ENCODE measurements at places on chromosomes 4 and X. TPM values are rescaled to one million over a fixed set of nuclear protein-coding genes. Genes with fewer than 3 reads are reported as not detected.

DNA sequence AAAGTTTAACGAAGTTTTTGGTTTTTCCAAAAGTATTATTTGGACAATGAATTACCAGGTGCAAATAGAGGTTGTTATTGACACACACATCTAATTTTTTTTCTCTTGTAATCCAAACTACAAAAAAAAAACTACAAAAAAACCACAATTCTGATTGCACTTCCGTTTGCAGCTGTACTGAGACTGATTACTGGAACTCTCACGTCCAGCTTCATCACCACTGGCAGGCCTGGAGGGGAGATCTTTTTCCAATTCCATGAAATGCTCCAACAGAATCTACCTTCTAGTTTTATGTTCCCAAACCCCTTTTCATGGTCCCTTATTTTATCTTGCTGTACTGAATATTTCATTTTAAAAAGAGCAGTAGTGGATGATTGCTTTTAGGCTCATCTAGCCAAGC lies 1118.3 kb downstream of the C4orf33 start:
- no peaks in the 10 kb centered on the region for H3K36me3 ChIP-seq
- no peaks in the 10 kb centered on the region for H3K27me3 ChIP-seq
- DNase-seq, result no peak
- no peak overlapping the region for H3K27ac ChIP-seq

DNA sequence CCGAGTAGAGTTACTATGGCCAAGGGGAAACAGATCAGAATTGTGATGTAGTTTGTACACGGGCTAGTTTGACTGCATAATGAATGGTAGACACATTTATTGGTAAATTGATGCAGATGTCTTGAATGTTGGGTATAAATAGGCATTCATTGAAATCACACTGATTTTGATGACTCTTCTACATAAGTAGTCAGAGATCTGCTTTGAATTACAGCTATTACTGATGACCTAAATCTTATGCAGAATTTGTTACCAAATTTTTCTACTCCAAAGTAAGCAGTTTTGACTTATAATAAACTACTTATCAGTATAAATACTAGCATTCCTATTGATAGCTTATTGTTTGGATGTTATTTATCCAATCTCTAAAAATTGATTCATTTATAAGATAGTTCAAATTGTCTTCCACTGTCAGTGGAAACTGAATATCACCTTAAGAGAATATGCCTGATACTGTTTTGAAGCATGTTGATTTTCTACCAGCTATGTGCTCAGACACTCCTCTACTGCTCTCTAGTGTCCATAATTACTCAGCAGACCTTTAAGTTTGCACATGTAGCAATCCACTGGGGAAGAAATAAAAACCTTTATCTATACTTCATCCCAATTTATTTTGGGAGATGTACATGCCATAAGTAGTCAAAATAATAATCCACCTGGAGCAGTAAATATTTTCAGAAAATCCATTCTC lies 120.3 kb downstream of the RASL11B start:
- no peaks in the 10 kb centered on the region for H3K4me1 ChIP-seq
- no peak overlapping the region for H3K4me3 ChIP-seq
- H3K27ac ChIP-seq, result no peak overlapping the region
- no peak for DNase-seq
- no peaks in the 10 kb centered on the region for H3K27me3 ChIP-seq

TRIML2 gene
- not detected for total RNA-seq

DNA sequence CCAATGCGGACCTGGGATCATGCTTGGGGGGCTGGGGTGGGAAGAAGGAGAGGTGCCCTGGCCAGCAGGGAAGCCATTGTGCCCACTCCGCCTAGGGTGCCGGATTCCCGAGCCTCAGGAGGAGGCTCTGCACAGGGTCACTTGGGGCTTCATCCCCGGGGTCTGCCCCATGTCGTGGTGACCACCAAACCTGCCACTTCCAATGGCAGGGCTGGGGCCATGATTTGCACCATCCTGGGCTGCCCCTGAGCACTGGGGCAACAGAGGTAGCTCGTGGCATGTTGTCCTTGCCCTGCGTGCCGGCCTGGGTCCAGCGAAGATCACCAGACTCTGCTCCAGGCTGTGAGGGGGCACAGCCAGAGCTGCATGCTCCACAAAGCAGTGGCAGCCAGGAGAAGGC lies 71.4 kb upstream of the DCAF12L2 start:
- H3K4me1 ChIP-seq, result no peaks in the 10 kb centered on the region
- no peak overlapping the region for H3K27ac ChIP-seq
- no peaks in the 10 kb centered on the region for H3K36me3 ChIP-seq
- no peak overlapping the region for H3K4me3 ChIP-seq

DNA sequence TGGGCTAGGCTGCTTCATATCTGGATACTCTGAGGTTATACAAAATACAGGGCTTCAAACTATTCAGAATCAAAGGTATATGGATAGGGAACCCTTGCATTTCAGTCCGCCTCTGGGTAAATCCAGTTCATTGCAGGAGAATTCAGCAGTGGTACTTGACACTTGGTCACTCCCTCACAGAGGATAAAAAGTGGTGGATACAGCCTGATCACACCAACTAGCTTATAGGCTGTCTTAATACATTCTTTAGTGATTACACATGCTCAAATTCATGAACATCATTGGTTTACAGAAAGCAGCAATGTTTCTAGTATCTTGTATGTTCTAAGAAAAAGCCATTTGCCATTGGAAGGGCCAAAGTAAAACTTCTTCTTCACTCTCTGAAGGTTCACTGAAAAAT lies 104.8 kb upstream of the PDE5A start:
- H3K4me1 ChIP-seq, result no peaks in the 10 kb centered on the region
- no peaks in the 10 kb centered on the region for H3K27me3 ChIP-seq
- no peak for DNase-seq
- no peak overlapping the region for H3K27ac ChIP-seq
- H3K36me3 ChIP-seq, result no peaks in the 10 kb centered on the region

DNA sequence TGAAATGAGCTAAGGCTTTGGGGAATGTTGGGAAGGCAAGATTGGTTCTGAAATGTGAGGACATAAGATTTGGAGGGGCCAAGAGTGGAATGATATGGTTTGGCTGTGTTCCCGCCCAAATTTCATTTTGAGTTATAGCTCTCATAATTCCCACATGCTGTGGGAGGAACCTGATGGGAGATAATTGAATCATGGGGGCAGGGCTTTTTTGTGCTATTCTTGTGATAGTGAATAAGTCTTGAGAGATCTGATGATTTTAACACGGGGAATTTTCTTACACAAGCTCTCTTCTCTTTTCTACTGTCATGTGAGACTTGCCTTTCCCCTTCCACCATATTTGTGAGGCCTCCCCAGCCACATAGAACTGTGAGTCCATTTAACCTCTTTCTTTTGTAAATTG lies 157.6 kb upstream of the C1QTNF7 start:
- no peak overlapping the region for H3K4me3 ChIP-seq
- H3K27me3 ChIP-seq, result no peaks in the 10 kb centered on the region
- H3K27ac ChIP-seq, result no peak overlapping the region
- no peaks in the 10 kb centered on the region for H3K36me3 ChIP-seq

GUCY1B1 gene
- total RNA-seq, result 11.3 TPM

GRCh38 chr4:175339100-175339707 lies 421.0 kb downstream of the ADAM29 start:
- H3K4me1 ChIP-seq, result no peaks in the 10 kb centered on the region
- no peak overlapping the region for H3K4me3 ChIP-seq
- H3K27ac ChIP-seq, result no peak overlapping the region
- no peak for DNase-seq

GRCh38 chrX:123188081-123188480 lies 4.0 kb downstream of the GRIA3 start:
- no peaks in the 10 kb centered on the region for H3K27me3 ChIP-seq
- no peaks in the 10 kb centered on the region for H3K36me3 ChIP-seq
- H3K4me3 ChIP-seq, result no peak overlapping the region
- no peak for DNase-seq
- no peak overlapping the region for H3K27ac ChIP-seq

DNA sequence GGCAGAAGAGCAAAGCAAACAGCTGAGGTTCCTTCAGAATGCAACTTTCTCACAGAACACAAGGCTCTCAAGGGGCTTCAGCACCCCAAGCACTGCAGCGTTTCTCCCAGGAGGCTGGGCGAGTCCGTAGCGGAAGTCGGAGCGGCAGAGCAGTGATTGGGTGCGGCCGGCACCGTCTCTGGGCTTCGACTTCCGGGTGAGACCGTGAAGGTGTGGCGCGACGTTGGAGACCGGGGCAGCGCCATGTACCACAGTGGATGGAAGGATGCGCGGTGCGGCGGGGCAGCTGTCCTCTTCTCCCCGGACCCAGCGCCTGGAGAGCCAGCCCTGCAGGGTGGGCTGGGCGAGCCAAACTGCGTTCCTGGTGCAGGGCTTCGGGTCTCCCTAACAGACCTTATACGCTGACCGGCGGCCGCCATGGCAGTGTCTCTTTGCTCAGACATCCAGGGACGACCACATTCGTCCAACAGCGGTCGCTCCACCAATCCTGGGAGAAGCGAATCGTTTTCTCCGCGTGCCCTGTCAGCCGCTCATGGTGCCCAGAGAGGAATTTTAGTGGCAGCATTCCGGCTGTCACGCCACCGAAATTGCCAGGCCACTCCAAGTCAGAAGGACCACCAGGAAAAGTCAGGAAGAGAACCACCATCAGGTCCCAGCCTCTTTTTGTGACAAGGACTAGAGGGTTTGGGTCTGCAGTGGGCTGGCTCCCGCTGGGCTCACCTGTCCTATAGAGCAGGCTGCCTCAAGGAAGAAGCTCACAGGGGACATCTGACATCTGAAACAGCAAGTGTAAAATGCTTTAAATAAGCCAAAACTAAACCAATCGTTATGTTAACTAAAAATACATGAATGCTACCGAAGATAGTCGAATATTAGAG lies 20.5 kb downstream of the TRIM61 start:
- peak overlapping the region; percentile 25 for H3K4me3 ChIP-seq
- peaks cover 4% of the 10 kb centered on the region for H3K4me1 ChIP-seq
- H3K27me3 ChIP-seq, result no peaks in the 10 kb centered on the region
- H3K36me3 ChIP-seq, result no peaks in the 10 kb centered on the region
- no peak overlapping the region for H3K27ac ChIP-seq

DNA sequence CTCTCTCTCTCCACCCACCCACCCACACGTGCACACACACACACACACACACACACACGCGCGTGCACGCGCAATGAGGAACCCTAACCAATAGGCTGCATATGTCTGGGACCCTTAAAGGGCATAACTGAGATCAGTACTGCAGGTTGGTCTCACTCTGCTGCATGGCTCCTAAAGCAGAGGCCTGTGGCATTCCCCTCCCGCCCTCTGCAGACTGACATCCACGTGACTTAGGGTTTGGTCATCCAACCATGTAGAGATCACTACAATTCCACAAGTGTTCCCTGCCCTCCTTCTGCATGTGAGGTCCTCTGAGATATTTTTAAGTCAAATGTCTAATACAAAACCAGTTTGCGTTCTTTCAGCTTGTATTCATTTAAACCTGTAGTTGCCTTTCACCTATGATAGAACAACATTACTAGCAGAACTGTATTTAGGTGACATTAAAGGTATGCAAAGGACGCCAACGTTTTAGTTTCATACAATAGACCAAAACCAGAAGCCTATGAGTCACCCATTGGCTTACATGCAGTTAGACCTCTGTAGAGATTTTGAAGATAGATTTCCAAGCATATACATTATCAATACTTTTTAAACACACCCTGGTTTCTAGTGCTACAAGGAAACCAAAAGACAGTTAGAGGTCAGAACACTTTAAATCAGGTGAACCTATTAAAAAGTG lies 10.1 kb downstream of the XAGE5 start:
- peak; percentile 54 for DNase-seq
- no peaks in the 10 kb centered on the region for H3K27me3 ChIP-seq
- no peak overlapping the region for H3K27ac ChIP-seq
- no peaks in the 10 kb centered on the region for H3K4me1 ChIP-seq
- H3K4me3 ChIP-seq, result no peak overlapping the region
- no peaks in the 10 kb centered on the region for H3K36me3 ChIP-seq

- H3K27me3 ChIP-seq, result no peaks in the 10 kb centered on the region
- no peaks in the 10 kb centered on the region for H3K4me1 ChIP-seq
- no peak for DNase-seq
- H3K36me3 ChIP-seq, result no peaks in the 10 kb centered on the region
- no peak overlapping the region for H3K27ac ChIP-seq
Observed at GRCh38 chr4:176970853-176971252, 178.1 kb upstream of the VEGFC start.

GRCh38 chr4:163818673-163819072 lies 324.2 kb downstream of the TMA16 start:
- DNase-seq, result no peak
- no peaks in the 10 kb centered on the region for H3K4me1 ChIP-seq
- no peak overlapping the region for H3K4me3 ChIP-seq
- H3K36me3 ChIP-seq, result no peaks in the 10 kb centered on the region
- H3K27me3 ChIP-seq, result no peaks in the 10 kb centered on the region

- no peak overlapping the region for H3K4me3 ChIP-seq
- H3K27me3 ChIP-seq, result no peaks in the 10 kb centered on the region
- DNase-seq, result no peak
Observed at GRCh38 chrX:103439161-103439560, 62.8 kb downstream of the BEX3 start.

- no peak for DNase-seq
- H3K27me3 ChIP-seq, result no peaks in the 10 kb centered on the region
- H3K27ac ChIP-seq, result no peak overlapping the region
- H3K36me3 ChIP-seq, result no peaks in the 10 kb centered on the region
- H3K4me1 ChIP-seq, result peaks cover 7% of the 10 kb centered on the region
Observed at GRCh38 chrX:118534716-118535493, 39.3 kb downstream of the DOCK11 start.

DNA sequence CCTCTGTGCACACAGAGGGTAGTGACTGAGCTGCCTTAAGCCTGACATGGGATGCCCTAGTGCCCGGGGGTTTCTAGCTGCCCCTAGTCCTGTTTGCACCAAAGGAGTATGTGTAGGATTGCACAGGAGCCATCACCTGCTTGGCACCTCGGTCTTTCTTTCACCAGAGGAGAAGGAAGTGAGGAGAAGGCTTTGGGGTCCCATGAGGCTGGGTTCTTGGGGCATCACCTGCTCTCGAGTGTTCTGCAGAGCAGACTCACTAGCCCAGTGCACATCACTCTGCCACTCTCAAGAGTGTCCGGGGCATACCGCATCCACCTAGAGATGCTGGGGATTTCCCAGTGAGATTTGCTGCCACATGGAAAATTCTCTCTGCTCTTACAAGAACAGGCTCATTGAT lies 40.5 kb upstream of the GPR78 start:
- no peaks in the 10 kb centered on the region for H3K27me3 ChIP-seq
- no peak overlapping the region for H3K27ac ChIP-seq
- DNase-seq, result no peak

UGT2B15 gene
- not detected for total RNA-seq

GRCh38 chr4:76703676-76704075 lies 194.3 kb downstream of the SOWAHB start:
- no peak overlapping the region for H3K27ac ChIP-seq
- H3K36me3 ChIP-seq, result no peaks in the 10 kb centered on the region
- H3K4me1 ChIP-seq, result no peaks in the 10 kb centered on the region
- no peak for DNase-seq

Data from thyroid gland (tissue), 4 donors.